ENCODE measurements at places on chromosomes 12 and 14.

DNA sequence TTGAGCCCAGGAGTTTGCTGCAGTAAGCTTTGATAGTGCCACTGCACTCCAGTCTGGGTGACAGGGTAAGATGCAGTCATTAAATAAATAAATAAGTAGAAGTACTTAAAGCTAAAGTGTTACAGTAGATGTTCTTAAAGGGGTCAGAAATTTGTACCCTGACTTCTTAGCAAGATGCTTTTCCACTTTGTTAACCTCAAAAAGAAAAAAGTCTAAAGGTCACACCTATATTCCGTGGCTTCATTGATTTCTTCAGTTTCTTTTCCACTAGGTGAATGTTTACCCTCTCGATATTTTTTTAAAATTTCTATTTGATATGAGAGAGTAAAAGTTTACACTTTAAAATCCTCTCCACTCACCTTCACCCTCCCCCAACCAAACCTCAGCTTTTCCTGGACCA is 64.3 kb upstream of the PLEKHA5 start:
- DNase-seq: no peak

GRCh38 chr14:54929556-54929955 is 26.9 kb upstream of the GCH1 start:
- DNase-seq: no peak

GRCh38 chr12:9253464-9253863 is 45.3 kb upstream of the PZP start:
- no peak for DNase-seq

GRCh38 chr12:67714648-67715047 is 66.1 kb downstream of the DYRK2 start:
- no peak for DNase-seq

GRCh38 chr14:78725086-78725485 is 554.9 kb downstream of the NRXN3 start:
- no peak for DNase-seq

DNA sequence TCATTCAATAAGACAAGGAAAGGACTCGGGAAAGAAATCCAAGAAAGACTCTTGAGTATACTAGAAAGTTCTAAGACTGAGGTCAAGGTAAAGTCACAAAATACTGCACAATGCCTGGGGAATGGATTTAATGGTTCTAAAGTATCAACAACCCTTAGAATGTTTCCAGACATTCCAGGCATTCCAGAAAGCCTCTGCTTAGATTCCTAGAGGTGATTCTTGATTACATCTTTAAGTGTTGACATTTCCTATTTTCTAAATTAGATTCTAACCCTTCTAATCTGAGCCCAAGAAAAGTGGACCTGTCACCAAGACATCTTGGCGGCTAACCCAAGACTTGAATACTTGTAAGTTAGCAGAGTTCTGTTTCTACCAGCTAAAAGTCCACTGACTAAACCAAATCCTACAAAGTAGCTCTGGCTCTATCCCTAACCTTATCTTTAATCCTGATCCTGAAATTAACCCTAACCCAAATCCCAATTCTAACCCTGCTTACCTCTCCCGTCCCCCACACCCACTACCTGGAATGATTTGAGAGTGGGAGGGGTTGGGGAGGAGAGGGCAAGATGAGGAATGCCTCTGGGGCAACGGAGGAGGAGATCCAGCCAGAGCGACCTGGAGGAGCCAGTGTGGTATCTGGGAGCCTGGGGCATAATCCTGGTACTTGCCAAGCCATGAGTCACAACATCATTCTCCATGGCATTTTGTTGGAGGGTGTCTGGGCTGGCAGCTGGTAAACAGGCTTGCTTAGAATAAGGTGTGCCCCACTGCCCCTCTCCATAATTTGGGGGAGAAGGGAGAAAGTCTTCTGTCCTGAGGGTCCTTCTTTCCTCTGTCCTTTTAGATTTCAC is 93.4 kb upstream of the HOXC13 start:
- DNase-seq: peak; percentile 63

GRCh38 chr14:64278458-64278857 is 15.7 kb downstream of the ESR2 start:
- no peak for DNase-seq

- DNase-seq: no peak
Measured at GRCh38 chr12:121222847-121223246, 12.9 kb downstream of the P2RX4 start.

GRCh38 chr12:76690921-76691700 is 72.8 kb upstream of the ZDHHC17 start:
- peak; percentile 10 for DNase-seq

DNA sequence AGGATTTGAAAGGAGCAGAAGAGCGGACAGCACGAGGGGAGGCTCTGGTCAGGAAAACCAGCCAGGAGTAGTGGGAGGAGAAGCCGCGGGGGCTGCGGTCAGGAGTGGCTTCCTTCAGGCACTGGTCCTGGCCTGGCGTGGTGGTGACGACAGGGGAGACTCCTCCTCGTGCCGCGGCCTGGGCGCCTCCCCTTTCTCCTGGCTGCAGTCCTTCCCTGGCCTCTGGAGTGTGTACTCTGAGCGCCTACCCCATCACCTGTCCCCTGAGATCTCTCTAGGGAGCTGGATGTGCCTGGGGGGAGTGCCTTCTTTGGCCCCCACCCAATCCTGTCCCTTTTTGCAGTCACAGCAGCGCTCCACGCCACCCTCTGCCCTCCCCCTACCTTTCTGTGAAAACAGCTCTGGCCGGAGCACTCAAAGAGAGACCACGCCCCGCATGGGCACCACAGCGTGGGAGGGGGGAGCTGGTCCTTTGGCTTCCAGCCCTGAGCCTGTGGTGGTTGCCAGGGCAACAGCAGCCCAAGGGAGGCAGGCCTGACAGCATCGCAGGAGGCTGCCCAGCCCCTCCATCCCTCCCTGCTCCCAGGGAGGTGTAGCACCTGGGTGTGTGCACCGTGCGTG is 125.9 kb downstream of the CALM1 start:
- DNase-seq: peak; percentile 22

DNA sequence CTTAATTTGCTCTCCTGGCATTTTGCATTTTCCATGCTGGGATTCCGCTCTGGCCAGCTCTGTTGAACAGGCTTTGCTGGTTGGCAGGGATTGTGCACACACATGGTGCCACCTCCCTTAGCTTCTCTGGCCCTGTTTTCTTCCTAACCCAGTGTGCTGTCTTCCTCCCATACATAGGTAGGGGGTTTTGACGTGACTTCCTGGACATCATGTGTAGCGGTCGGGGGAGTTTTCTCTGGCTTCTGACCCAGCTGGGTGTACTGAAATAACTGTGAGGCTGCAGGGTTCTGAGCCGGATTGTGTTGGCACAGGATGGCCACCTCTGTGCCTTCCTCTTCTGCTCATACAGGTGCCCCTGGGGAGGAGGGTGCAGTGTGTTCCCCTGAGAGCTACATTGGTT is 25.7 kb downstream of the C14orf132 start:
- DNase-seq: no peak

- no peak for DNase-seq
Measured at GRCh38 chr14:64089920-64090319, 204.3 kb downstream of the ESR2 start.

DNA sequence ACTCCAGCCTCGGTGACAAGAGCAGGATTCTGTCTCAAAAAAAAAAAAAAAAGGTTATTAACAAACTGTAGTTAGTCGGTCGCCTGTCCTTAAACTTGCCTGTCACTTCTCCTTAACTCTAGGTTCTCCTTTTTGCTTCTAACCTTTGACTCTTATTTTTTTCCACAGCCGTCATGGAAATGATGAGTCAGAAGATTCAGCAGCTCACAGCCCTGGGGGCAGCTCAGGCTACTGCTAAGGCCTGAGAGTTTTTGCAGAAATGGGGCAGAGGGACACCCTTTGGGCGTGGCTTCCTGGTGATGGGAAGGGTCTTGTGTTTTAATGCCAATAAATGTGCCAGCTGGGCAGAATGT is 418 bp upstream of the MYG1 start:
- peak; percentile 73 for DNase-seq

DNA sequence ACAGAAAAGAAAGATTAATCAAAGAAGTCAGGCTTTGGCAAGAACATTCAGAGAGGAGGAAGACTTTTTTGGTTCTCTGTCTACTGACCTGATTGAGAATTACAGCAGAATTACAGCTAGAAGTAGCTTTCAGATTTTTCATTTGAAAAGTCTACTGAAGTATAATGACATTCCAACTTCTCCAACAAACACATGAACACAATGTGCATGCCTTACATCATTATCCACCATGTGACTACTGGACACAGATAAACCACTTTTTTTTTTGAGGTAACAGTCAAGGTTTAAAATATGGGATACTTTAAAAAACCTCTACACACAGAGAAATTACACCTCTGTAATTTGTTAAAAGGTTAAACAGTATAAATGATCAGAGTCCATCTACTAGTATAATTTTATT is 12.3 kb downstream of the BTBD7 start:
- DNase-seq: peak; percentile 42

DNA sequence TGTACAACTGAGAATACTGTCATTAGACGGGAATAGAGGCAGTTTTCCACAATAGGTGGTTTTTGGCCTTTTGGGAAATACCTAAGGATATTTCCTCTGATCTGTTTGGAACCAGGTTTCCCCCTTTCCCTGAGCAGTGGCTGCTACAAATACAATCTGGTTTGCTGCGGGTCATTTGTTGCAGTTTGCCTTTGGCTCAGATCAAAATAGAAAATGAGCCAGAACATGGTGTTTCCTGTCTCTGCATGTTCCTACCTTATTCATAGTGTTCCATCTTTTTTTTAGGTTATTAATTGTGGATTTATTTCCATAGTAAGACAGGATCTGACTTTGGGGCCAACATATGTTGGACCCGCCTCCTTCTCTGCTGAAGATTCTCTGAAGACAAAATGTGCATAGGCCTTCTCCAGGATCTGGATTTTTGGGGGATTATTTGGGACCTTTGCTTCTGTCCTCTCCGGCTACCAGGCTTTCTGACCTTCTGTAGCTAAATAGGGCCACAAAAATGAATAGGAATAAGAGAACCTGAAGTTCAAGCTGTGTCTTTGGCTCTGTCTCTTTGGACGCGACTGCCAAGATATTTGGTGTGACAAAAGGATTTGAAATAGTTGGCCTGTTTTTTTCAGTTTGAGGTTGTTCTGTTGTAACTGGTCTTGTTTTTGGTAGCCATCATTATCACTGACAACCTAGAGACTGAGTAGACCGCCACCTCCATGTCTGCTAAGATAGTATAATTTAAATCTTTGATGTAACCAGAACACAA is 146.9 kb downstream of the PRKCH start:
- DNase-seq: no peak

- DNase-seq: no peak
Measured at GRCh38 chr14:96135285-96135684, 69.4 kb upstream of the BDKRB2 start.

GRCh38 chr12:22042976-22043669 is 2.9 kb upstream of the CMAS start:
- DNase-seq: peak; percentile 60

DNA sequence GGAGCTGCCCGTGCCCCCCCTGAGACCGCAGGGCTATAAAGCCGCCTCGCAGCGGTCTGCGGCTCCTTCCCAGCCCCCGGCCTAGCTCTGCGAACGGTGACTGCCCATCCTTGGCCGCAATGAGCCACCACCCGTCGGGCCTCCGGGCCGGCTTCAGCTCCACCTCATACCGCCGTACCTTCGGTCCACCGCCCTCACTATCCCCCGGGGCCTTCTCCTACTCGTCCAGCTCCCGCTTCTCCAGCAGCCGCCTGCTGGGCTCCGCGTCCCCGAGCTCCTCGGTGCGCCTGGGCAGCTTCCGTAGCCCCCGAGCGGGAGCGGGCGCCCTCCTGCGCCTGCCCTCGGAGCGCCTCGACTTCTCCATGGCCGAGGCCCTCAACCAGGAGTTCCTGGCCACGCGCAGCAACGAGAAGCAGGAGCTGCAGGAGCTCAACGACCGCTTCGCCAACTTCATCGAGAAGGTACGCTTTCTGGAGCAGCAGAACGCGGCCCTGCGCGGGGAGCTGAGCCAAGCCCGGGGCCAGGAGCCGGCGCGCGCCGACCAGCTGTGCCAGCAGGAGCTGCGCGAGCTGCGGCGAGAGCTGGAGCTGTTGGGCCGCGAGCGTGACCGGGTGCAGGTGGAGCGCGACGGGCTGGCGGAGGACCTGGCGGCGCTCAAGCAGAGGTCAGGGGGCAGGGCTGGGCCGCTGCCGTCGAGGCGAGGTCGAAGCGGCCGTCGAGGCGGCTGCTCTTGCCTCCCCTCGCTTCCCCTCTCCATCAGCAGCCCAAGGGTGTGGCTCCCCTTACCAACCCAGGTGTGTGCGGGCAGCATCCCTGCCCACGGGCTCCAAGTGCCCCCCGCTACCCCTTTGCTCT is at the start of gene PRPH:
Gene PRPH, plus strand, starts transcription at position 66 of the 855 bp plus-strand sequence. Its CDS starts 54 bp downstream, at position 120.
- DNase-seq: no peak

DNA sequence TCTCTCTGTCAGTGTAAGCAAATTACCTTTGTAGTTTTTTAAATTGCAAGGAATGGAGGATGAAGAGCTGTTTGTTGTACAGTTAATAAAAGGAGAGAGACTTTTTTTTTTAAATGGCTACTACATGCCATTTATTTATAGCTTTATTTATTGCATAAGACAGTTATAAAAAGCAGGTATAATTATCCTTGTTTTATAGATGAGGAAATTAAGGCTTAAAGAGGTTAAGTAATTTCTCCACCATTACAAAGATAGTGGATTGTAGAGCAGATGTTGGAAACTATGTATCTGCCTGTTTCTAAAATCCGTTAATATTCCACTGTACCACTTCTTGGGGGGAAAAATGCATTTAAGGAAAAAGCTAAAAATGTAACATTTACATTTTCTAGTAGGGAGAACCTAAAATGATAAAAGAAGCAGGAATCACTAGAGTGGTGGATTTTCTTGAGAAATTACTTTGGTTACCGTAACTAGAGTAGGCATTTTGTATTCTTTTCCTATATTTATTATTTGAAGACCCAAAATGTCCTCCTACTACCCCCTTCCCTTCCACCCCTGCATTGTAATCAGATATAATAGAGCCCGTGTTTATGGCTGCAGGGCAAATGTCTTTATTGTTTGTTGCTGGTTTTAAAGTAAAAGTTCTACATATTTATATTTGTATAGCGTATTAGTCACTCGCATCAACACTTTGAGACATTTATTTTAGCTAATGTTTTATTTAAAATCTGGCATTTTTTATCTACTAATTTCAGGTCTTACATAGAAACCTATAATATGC is 2.3 kb downstream of the SNAPC1 start:
- no peak for DNase-seq

DNA sequence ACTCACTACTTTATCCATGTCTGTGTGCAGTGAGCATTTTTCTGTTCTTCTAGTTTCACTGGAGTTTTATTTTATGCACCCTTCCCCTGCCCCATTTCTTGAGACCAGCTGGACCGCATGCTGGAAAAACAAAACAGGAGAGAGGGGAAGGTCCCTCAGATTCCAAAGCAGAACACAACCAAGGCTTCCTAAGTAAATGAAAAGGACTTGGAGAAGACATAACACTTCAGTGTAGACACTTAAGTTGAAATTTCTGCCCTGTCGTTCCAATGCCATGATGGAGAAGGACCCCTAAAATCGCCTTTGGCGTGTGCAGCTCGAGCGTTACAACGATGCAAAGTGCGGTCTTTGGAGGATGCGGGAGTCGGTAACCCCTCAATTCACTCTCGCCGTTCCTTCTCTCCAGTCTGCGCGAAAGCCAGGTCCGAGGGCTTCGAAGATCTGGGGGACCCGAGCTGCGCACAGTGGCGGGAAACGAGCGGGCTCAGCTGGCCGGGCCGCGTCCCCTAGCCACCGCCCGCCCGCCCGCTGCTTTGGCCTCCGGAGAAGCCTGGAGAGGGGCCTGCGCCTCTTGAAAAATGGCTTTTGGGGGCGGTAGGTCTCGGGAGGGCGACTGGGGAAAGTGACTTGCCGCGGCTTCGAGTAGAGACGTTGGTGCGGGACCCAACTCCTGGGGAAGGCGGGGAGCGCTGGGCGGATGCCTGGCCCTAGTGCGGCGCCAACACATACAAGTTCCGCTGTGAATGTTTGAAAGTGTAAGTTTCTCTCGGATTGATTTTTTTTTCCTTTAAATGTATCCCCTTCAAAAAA is 11.2 kb upstream of the HOXC13 start:
- no peak for DNase-seq

GRCh38 chr14:95606266-95606665 is 71.4 kb downstream of the GLRX5 start:
- DNase-seq: no peak

Measured in fibroblast of the aortic adventitia (primary cell).